Activated CD8-positive, alpha-beta memory T cell treated with anti-CD3 and anti-CD28 coated beads, Interleukin-2, amount 10 ng/mL, durations not matched to agents 7 days and 5 days (primary cell): ENCODE measurements at places on chromosomes 4 and X. TPM values are rescaled to one million over a fixed set of nuclear protein-coding genes. Genes with fewer than 3 reads are reported as not detected.

TBX22 gene
- total RNA-seq = not detected

PNMA6F gene
- total RNA-seq = not detected

DNA sequence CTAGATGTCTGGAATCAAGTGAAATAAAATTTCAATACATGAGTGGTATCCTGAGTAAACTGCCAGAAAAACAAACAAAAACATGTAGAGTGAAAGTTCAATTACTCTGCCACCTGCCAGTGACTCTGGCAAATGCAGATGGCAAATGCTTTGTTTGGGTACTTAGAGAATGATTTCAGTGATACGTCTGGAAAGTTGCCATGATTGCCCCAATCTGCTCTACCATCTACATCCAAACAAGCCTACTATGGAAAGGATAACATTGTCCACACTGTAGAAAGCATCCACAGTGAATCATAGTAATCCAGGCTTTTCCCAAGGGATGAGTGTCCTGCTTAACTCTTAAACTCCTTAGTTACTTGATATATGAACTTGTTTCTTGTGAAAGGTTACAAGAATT is 3.4 kb downstream of the SPATA4 start:
- no peak for DNase-seq

GRCh38 chrX:9488586-9488985 is 23.7 kb downstream of the TBL1X start:
- DNase-seq = no peak

DNA sequence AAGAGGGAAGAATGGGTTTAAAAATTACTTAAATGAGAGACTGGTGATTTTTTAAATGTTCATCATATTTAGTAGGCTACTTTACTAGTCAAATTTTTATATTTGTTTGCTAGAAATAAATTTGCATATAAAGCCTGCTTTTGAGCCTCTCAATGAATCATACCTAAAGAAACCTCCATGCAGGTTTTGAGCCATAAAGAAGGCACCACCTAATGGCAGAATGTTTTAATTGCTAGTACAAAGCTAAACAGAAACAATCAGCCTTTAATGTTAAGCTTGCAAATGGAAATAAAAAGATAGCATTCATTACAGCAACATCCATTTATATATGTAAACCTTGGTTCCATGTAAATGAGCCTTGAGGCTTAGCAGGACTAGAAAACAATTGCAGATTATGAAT is 989.7 kb downstream of the CCSER1 start:
- no peak for DNase-seq

DNA sequence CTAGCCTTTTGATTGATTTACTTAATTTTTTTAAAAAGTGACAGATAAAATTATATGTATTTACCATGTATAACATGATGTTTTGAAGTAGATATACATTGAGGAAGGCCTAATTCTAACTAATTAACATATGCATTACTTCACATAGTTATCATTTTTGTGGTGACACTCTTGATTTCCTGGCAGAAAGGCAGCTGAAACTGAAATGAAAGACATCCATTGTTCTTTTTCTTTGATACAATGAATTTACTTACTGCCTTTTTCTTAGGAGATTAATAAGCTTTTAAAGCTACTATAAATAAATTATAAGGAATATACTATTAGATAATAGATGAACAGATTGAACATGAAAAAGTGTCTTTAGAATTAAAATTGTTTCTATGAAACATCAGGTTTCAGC is 26.7 kb downstream of the ANKRD50 start:
- DNase-seq = no peak

GRCh38 chrX:78106651-78106986 is 2.6 kb downstream of the PGK1 start:
- DNase-seq = no peak

DNA sequence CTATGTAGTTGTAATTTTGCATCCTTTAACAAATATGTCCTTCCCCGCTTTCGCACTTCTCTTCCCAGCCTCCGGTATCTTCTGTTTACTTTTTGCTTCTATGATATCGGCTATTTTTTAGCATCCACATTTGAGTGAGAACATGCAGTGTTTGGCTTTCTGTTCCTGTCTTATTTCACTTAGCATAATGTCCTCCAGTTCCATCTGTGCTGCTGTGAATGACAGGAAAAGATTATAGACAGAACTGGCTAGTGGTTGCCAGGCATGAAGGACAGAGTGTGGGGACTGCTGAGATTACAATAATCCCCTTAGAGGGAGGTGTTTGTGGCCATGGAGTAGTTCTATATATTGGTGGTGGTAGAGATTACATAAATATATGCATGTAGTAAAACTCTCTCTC is 588.6 kb downstream of the NLGN4X start:
- no peak for DNase-seq

DNA sequence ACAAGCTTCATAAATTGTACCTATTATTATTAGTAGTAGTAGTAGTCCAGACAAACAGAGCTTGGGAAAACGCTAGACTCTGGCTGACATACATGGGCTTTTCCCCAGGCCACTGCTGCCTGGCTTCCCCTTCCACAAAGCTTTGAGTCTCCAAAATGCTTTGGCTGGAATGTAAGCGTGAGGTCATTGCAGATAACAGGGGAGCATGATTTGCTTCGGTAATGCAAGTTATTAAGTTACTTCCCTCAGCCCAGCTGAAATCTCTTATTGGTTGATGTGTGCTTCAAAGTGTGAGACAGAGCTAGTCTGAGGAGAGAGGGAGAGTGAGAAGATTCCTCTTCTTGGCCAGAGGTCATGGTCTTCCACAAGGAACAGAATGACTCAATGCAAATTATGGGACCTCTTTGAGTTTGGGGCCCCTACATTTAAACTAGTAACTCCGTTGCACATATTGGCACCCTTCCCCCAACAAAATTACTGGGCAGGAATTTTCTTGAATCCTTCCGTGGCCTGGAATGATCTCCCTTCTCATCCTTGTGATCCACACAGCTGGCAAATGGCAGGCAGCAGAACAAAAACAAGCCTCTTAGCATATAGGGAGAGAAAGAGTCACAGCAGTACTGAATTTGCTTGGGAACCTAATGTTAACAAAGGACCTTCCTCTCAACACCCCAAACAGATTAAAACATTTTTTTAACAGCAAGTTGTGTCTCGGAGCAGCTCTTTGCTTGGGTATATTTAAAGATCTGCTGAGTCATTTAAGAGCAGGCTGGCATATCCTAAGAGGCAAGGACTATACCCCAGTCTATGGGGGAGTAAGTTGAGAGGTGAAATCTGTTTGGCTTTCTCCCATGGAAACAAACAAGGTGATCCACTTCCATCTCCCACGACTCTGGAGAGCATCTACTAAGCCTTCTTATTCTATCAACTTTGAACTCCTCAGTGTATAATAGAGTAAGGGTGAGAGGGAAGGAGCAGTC is 19.9 kb downstream of the AR start:
- no peak for DNase-seq

DNA sequence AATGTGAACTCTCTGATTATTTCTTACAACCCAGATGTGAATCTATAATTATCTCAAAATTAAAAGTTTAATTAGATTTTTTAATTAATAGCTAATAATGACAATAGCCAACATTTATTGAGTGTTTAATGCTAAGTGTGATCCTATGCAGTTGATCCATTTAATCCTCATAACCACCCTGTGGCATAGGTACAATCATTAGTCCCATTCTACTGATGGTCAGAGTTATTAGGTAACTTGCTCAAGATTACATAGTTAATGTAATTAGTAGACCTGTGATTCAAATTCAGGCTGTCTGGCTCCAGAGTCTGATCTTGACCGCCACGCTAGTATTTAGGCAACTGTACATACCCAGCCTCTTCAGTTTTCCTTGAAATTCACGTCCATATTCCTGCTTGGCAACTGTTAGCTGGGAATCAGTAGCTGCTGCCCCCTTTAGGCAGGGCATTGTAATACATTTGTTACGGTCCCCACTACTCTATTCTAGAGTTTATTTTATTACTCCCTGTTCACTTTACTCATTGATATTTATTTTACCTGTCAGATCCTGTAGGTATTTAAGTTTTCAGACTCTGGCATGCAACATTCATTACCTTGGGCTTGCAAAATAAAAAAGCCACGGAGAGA is 20.6 kb upstream of the TEC start:
- DNase-seq = no peak

GRCh38 chrX:11567528-11568220 is 98.0 kb downstream of the ARHGAP6 start:
- DNase-seq = no peak
